Stimulated activated CD4-positive, alpha-beta T cell treated with anti-CD3 and anti-CD28 coated beads, Interleukin-2, amount 100 ng/mL, for 24 hours (primary cell): ENCODE measurements at places on chromosomes 16 and 17.
A peak's percentile ranks its signal among the peaks of the same experiment; 100 is the strongest.

DNA sequence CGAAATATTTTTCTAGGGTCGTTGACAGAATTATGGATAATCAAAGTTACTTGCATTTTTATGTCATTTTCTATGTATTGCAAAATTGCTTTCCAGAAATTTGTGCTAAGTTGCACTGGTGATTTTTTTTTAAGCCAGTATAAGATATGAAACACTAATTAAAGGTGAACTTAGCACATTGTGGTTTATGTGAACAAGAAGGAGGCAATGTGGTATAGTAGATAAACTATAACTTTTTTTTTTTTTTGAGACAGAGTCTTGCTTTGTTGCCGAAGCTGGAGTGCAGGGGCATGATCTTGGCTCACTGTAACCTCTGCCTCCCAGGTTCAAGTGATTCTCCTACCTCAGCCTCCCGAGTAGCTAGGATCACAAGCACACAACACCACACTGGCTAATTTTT lies 13.2 kb downstream of the DGKE start:
- DNase-seq = no peak

DNA sequence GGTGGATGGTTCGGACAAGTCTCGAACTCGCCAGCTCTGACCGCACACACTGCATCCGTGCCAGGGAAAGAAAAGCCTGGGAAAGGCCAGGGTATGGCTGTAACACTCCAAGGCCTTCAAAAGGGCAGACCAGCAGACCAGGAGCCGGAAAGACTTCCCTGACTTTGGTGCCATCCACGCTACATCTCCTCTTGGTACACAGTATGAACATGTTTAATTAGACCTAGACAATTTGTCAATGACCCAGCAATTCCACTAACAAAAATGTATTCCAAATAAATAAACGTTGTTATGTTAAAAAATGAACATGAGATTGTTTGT lies 637 bp upstream of the HDAC5 start:
- DNase-seq = no peak

GRCh38 chr17:33531311-33531710 lies 238.2 kb upstream of the ASIC2 start:
- no peak for DNase-seq

DNA sequence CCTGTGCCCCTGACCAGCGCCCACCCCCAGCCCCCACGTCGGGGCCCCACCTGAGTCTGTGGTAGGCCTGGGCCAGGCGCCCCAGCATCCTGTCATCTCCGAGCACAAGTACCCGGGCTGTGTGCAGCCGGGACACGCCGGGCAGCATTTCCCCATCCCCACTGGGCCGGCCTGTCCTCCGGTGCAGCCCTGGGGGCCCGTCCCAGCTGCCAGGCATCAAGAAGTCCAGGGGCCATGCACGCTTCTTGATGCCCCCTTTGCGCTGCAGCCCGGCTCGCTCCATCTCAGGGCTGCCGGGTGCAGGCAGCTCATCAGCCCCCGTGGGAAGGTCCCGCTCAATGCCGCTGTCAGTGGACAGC lies 29.3 kb upstream of the MFSD6L start:
- no peak for DNase-seq

DNA sequence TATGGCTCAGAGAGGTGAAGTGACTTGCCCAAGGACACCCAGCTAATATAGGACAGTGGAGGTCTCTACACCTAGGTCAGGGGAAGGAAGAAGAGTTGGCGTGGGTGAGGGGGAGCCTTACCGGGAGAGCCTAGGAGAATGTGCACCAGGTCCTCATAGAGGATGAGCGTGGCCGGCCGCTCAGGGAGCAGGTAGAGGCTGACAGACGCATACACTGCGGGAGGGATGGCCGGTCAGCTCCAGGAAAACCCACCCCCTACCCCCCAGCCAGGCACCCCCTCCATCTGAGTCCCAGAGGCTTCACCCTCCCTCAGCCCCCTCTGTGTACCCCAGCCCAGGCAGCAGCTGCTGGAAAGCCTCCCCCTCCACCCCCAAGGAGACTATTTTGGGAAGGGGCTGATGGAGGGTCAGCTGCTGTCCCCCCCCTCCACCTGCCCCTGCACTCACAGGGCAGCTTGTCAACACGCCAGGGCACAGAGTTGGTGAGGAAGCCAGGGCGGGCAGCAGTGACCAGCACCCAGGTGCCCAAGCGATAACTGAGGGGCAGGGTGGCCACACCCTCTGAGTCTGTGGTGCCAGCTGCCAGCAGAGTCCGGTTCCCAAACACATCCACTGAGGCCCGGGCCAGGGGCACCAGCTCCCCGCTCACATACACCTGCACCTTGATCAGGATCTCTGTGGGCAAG lies 4.1 kb downstream of the FAM171A2 start:
- no peak for DNase-seq

DNA sequence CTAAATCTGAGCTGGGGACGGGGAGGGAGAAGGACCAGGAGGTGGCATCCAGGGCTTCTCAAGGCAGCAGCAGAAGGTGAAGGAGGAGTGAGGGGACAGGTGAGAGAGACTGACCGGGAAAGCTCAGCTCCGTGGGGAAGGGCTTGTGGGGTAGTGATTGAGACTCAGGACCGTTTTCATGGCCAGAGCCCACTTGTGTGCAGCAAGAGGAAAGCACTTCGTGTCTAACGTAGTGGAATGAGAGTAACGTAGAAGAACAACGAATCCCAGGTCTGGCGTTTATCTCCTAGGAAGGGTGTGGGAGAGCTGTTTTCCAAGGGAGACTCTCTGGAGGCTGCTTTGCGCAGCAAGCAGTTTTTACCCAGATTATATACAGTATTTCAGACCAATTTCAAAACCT lies 1.3 kb upstream of the CDH3 start:
- no peak for DNase-seq

- peak; percentile 99 for DNase-seq
Measured at GRCh38 chr17:752002-752619, at the start of gene GEMIN4. GEMIN4 (minus strand) TSS chr17:752264; CDS start chr17:752142, 122 bp downstream.

DNA sequence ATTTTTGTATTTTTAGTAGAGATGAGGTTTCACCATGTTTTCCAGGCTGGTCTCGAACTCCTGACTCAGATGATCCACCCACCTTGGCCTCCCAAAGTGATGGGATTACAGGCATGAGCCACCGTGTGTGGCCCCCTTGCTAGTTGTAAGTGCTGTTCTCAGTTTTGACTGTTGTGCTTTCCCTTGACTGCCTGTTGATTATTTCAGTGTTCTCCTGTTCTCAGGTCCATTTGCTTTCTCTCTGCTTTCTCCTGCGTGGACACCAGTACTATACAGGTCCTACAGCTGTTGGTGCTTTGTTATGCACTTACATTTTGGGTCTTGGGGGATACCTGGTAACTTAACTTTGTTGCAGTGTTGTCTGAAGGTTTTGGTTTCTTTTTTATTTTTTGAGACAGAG lies 8.2 kb downstream of the CASC3 start:
- DNase-seq = no peak

- DNase-seq = no peak
Measured at GRCh38 chr17:4635823-4636375, 5.6 kb downstream of the ALOX15 start.

GRCh38 chr16:83330251-83330650 lies 477.5 kb upstream of the HSBP1 start:
- no peak for DNase-seq

GRCh38 chr17:79615926-79616325 lies 5.1 kb upstream of the RBFOX3 start:
- no peak for DNase-seq

- DNase-seq = no peak
Measured at GRCh38 chr17:81039854-81040758, 5.2 kb downstream of the BAIAP2 start.

- no peak for DNase-seq
Measured at GRCh38 chr16:11494433-11494832, 92.3 kb downstream of the LITAF start.
